ENCODE measurements at places on chromosomes 6 and 20.

DNA sequence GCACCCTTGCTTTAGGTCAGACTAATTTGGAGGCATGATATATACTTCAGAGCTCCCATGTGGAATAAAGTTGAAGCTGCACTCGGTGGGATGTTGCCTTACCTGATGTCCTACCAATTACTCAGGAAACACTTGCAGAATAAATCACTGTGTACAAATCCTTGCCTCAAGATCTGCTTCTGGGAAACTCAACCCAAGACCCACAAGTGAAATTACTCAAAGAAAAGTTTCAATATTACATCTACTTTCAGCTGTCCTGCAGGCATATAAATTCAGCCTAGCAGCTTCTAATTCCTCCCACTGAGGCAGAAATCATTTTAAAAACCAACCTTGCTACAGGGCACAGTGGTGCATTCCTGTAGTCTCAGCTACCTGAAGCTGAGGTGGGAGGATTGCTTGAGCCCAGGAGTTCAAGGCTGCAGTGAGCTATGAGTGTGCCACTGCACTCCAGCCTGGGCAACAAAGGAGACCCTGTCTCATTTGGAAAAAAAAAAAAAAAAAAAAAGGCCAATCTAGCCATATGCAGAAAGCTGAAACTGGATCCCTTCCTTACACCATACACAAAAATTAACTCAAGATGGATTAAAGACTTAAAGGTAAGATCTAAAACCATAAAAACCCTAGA, 20.7 kb upstream of the DCDC2 start:
- no peak for DNase-seq

- DNase-seq: no peak
Measured at GRCh38 chr6:126356526-126356925, 16.6 kb downstream of the CENPW start.

- no peak for DNase-seq
Measured at GRCh38 chr20:17558154-17558940, 11.5 kb upstream of the DSTN start.

- no peak for DNase-seq
Measured at GRCh38 chr20:63284981-63285524, 7.9 kb upstream of the COL20A1 start.

- peak; percentile 69 for DNase-seq
Measured at GRCh38 chr6:99393698-99394531, at the start of gene COQ3. TSS of gene COQ3 (minus strand) at chr6:99394195. CDS start at chr6:99394179, 16 bp downstream.

- peak; percentile 97 for DNase-seq
Measured at GRCh38 chr20:18507218-18508191, at the start of gene SEC23B. TSS of gene SEC23B (plus strand) at chr20:18507940. CDS start at chr20:18510836, 2,896 bp downstream.

DNA sequence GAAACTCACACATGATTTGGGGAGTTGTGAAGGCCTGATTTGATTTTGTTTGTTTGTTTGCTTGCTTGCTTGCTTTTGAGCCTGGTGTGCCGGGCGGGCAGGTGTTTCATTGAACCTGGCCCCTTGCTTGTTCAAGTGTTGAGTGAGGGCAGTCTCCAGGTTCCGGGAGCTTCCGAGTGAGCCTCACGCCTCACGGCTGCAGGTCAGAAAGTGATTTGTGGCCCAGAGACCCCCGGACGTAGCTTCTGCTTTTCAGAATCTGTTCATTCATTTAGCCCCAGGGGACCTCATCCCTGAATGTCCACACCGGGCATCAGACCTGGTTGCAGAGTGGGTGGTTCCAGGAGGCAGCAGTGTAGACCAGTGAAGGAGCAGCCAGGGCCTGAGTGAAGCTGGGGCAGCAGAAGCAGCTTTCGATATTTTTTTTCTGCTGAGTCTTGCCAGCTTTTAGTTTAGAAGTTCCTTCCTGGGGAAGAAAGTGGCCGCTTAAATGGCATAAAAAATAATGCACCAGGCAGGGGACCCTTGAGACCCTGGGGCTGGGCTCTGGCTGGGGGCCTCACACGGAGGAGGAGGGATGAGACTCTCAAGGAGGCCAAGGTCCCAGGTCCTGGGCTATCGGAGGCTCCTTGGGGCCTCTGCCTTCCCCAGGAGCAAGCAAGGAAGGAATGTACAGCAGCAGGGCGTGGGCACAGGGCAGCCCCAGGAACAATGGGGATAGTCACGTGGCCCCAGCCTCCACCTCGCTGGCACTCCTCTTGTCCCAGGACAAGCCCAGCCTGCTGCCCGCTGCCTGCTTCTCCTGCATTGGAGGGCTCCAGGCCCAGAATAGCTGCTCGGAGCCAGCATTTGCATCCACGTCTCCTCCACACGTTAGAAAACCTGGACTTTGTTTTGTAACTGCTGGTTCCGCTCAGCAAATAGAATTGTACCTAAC, 89.2 kb upstream of the BHLHE23 start:
- no peak for DNase-seq

GRCh38 chr20:34142121-34142520, 30.1 kb upstream of the EIF2S2 start:
- DNase-seq: no peak

- DNase-seq: no peak
Measured at GRCh38 chr6:1654054-1654453, 44.3 kb downstream of the FOXC1 start.

GRCh38 chr6:37242429-37243052, 15.0 kb upstream of the TBC1D22B start:
- DNase-seq: peak; percentile 18

DNA sequence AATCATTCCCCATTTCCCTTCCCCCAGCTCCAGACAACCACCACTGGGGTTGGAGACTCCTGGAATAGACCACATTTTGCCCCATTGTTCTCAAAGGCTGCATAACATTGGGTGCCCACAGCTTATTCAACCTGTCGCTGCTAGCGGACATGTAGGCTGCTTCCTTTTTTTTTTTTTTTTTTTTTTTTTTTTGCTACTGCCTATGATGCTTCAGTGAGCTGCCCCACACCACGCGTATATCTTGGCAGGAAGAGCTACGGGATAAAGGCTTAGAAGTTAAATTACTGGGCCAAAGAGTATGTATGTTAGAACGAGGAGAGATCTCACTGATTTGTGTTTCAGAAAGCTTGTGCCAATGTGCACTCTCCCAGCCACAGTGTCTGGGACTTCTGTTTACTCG, 7.0 kb downstream of the LBP start:
- DNase-seq: no peak

DNA sequence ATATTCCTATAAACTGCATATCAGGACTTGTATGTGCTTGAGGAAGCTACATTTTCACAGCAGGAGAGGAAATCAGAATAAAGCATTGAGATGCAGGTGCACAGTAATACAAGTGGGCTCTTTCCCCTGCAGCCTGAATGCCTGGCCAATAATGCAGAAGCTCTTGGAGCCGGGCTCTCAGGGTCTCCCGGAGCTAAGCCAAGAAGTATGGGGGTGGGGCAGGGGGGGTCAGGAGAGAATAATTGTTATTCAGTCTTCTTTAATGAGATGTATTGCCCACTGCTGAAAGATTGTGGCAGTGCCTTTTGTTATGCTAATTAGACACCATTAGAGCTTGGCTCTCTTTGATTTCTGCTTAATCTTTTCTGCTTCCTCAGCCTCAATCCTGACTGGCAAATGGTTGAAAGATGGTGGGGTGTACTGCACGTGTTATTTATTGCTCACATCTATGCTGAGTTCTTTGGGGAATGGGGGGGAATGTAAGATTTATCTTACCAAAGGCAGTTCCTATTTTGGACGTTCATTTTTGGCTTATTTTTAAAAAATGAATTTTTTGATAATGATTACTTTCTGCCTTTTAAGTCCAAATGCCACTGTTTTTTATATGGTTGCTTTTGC, 407.6 kb upstream of the SOX4 start:
- no peak for DNase-seq

GRCh38 chr20:25178563-25179438, 16.7 kb upstream of the ENTPD6 start:
- DNase-seq: peak; percentile 54

DNA sequence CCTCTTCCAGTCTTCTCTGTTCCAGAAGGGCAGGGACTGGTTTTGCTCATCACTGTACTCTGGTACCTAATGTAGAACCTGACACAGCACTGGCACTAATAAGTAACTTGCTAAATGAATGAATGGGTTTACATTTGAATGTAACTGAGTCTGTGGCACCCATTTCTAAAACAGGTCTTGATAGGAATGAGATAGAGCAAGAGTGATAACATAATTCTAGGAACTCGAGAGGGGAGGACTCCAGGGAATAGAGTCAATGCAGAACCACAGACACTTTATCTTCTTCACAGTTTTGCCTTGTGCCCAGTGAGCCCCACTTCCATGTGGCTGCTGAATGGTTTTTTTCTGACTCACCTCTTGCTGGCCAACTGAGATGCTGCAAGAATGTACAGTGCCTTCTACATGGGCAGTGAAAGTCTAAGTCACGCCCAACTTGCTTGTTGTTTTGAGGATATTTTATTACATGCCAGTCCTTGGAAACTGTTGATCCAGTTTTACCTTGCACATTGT, 61.1 kb downstream of the TBC1D7 start:
- DNase-seq: no peak

- no peak for DNase-seq
Measured at GRCh38 chr6:46010771-46011170, 4.9 kb downstream of the CLIC5 start.

DNA sequence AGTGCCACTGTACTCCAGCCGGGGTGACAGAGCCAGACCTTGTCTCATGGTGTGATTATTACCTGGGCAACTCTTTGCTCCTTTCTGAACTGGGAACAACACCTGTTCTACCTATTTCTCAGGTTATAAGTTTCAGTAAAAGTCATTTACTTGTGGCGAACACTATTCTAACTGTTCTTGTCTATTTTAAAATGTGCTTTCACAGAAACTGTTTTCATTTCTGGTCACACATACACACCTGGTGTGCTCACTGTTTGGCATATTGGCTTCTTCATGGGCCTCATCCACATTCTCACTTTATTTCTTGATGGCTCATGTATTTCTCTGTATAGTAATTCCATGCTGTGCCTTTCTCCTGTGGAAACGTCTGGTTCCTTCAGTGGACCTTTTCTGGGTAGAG, 30.5 kb upstream of the XRN2 start:
- no peak for DNase-seq

DNA sequence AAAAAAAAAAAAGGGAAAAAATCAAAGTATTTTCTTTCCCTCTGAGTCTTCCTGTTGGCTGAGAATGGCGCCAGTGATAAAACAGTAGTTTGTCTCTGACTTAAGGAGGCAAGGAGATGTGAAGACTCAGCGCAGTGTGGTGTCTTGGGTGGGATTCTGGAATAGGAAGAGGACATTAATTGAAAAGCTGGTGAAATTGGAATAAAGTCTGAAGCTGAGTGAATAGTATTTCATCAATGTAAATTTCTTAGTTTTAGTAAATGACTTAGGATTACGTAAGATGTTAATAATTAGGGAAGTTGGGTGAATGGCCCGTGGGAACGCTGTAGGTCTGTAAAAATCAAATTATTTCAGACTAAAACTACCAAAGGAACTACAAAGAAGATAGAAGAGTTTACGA, 122.8 kb upstream of the ZNF217 start:
- no peak for DNase-seq

DNA sequence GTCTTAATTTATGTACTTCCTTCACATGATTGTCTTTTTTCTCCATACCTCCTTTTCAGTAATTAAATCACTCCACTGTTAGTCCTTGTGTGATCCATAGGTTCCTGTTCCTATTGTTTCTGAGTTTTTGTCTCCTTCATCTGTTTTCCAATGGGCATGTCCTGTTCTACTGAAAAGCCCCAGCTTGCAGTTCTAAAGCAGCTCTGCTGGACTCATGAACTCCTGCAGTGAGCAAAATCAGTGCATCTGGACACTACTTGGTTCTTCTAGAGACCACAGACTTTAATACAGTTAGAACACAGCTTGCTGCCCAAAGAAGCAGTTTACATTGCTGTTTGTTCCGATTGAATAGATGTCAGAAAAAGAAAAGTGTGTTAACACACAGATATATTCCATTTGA, 593.3 kb upstream of the HS3ST5 start:
- DNase-seq: no peak

- DNase-seq: no peak
Measured at GRCh38 chr6:121338366-121338765, 4.1 kb upstream of the TBC1D32 start.

DNA sequence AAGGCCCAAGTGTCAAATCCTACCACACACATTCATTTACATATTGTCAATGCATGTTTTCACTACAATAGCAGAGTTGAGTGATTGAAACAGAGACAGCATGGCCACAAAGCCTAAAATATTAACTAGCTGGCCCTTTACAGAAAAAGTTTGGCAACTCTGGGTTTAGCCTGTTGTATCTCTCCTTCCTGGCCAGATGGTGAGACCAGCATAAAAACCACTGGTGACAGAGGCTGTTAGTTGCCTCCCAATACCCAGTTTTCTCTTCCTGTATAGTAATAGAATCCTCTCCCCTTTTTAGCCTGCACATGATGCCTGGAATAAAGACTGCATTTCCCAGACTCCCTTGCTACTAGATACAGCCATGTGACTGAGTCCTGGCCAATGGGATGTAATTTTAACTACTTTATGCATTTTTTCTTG, 100.0 kb upstream of the TAB2 start:
- DNase-seq: no peak

DNA sequence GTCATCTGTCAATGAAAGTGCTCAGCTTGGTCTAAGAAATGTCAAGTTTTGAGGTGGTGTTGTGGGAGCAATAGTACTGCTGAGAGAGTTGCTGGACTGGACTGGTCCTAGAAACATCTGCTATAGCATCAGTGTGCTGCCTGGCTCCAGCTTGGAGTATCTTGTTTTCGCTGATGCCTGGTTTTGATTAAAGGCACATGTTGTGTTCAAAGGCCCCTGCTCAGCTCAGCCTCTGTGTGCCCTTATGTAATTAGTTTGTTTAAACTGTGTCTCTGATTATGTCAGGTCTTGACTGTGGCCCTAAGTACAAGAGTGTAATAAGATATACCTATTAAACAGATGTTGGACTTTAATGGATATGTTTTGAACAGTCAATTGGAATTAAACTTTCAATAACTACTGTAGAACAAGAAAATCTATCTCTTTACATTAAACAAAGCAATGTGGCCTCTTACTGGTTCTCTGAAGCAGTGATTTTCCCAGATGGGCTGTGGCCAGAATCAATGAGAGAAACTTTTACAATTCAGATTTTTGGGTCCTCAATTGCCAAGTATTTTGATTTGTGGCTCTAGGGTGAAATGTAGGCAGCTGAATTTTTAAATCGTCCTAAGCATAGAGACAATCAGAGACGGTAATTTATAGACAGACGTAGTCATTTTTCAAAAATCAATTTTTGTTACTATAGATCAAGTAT, 668.2 kb downstream of the DHX35 start:
- no peak for DNase-seq

DNA sequence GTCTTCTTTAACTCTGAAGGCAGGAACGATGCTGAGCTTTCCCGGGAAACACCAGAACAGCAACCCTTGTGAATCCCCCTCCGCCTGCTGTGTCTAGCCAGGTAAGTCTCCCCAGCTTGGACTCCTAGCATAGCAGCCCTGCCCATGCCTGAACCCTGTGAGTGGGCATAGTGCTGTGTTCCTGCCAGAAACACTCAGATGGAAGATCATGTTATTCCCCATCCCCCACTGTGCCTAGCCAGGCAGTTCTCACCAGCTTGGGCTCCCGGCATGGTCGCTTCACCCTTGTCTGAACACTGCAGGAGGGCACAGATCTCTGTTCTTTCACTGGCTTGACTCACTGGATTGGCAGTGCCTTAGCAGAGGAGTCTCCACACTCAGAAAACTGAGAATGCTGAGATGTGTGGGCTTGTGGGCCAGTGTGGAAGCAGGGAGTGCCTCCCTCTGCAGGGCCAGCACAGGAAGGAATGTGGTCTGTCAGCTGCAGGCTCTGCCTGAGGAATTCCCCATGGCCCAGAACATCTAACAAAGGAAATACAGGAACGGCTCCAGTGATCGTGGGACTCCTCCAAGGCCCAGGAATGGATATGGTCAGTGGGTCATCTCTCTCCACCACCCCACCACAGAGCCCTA, 440.1 kb upstream of the ADGRB3 start:
- no peak for DNase-seq

- peak; percentile 87 for DNase-seq
Measured at GRCh38 chr20:36861875-36862801, 13.8 kb upstream of the TLDC2 start.
